Retina (tissue), 1 donor: ENCODE measurements at places on chromosomes 3 and 15.

DNA sequence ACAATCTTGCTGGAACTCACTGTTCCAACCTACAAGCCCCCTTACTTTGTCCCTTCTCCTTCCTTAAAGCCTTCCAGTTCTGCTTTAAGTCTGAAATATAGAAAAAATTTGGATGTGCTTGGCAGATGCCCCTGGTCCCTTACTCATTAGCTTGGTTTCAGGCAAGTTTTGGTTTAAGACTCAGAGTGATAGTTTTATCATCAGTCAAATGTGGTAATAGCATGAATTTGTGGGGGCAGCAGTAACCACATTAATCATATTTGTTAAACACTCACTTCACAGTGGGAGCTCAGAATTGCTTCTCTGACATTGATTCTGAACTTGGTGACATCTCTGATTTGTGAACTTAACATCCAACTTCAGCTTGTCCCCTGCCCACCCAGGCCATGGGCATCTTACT is 58.3 kb upstream of the ALDH1A3 start:
- no peak for DNase-seq

- DNase-seq = no peak
Measured at GRCh38 chr3:110059431-110059830, 722.1 kb upstream of the DPPA4 start.

DNA sequence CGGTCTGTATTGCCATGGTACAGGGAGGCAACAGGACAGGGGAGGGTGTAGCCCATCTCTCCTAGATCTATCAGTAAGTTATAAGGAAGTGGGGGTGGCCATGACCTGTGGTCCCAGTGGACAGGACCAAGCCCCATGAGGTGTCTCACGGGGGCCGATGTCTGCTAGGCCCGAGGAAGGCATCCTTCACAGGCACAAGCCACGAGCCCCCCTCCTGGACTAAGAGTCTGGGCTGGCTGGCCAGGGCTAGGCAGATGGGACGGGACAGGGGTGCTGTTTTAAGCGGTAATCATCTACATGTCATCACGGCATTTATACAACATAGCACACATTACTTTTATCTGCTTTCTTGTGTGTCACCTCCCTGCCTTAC is 2.6 kb upstream of the TBC1D2B start:
- DNase-seq = no peak

- no peak for DNase-seq
Measured at GRCh38 chr15:72934921-72935320, 117.3 kb upstream of the NEO1 start.
